ENCODE measurements at places on chromosomes 12 and 14.

GRCh38 chr14:103657471-103657870 lies 28.5 kb downstream of the KLC1 start:
- no peak for DNase-seq

DNA sequence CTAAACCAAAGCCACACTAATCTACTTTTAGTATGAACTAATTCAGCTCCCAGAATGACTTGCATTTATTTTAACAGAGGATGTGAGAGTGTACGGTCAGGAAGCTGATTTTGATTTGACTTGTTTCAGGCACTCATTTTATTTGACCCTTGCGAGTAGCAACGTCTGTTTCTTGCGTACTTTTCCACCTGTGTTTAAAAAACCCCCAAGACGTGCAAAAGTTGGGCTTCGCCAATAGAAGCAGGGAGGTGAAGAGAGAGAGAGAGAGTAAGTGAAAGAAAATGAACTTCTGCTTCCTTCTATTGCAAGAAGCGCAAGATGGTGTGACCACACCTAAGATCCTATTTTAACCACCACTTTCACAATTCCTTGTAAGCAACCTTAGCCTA lies 6.7 kb upstream of the SLC15A4 start:
- DNase-seq, result no peak

- DNase-seq, result no peak
These were observed 627 bp downstream of the CPM start for GRCh38 chr12:68932128-68932960.

GRCh38 chr12:110251381-110251780 lies 29.7 kb upstream of the ATP2A2 start:
- DNase-seq, result no peak

GRCh38 chr14:71907793-71908515 lies 24.3 kb upstream of the RGS6 start:
- no peak for DNase-seq

DNA sequence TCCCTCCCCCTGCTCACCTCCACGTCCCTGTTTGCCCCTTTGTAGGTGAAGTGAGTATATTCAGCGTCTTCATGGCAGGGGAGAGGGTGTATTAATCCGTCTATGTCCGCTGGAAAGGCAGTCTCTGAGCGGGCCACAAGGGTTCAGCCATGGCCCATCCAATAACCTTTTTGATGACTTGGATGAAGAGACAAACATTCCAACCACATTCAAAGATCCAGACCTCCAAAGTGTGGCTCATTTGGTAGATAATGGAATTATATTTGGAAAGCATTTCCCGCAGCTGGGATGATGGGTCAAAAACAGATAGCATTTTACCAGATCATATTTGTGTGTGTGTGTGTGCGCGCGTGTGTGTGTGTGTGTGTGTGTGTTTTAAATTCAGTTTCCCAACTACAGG lies 345.9 kb downstream of the DPF3 start:
- no peak for DNase-seq

- no peak for DNase-seq
These were observed 208.4 kb downstream of the PPM1H start for GRCh38 chr12:62726471-62726980.

DNA sequence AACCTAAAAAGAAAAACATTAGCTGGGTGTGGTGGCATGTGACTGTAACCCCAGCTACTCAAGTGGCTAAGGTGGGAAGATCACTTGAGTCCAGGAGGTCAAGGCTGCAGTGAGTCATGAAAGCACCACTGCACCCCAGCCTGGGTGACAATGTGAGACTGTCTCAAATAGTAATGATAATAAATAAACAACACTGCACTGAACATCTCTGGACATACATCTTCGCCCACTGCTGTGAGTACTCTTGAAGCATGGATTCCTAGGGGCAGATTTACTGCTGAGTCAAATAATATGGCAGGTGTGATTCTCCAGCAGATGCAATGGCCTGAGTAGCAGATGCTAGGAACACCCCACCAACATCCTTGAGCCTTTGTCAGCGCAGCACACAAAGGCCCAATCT lies 23.6 kb downstream of the ABCB9 start:
- DNase-seq, result no peak

GRCh38 chr14:89095036-89095435 lies 270.6 kb downstream of the TTC8 start:
- DNase-seq, result no peak

- no peak for DNase-seq
These were observed 67.6 kb downstream of the C12orf56 start for GRCh38 chr12:64323006-64323405.

- DNase-seq, result no peak
These were observed 27.7 kb upstream of the STAC3 start for GRCh38 chr12:57278465-57279381.

DNA sequence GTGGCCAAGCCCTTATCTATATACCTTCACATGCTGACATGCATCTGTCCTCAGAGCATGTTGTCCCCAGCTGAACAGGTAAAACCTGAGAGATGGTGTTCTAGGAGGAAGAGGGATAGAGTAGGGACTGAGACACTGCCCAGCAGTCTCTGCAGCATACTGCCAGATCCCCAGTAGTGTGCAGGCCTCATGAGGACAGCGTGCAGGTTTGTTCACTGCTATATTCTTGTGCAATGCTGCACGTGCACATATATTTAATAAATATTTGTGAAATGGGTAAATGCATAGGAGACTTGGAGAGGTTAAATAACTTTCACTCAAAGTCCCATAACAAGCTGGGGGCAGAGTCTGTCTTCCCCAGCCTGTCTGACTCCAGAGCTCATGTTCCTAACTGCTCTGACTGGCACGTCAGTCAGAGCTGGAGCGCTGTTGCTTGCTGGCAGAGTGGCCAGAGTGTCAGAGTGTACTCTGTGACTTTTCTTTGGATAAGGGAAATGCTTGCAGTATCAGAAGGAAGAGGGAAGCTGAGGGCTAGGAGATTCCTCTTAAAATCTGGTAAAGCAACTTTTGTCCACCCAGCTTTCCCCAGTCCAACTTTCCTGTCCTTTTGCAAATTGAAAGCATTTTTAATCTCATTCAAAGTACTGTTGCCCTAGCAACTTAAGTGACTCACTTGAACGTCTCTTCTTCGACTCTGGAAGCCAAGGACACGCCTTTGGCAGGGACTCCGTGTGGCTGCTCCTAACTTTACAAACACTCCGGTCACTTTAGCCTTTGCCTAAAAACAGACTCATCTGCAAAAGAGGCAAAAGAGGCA lies 14.9 kb upstream of the POLR3B start:
- no peak for DNase-seq

DNA sequence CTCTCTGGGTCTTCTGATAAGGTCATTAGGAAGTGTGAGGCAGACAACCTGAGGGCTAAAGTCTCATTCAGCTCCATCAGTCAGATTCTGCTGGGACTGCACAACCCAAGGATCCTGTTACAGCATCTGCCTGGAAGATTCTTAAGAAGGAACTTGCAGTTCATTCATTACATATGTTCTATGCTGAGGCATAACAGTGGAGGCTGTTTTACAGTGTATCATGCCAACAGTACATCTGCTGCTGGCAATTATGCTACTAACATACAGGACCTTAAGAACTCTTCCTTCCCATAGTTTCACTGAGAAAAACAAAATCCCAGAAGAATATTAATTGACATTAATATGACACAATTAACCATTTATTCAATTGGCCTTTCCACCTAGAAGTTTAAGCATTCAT lies 968.6 kb downstream of the DIO2 start:
- DNase-seq, result no peak

DNA sequence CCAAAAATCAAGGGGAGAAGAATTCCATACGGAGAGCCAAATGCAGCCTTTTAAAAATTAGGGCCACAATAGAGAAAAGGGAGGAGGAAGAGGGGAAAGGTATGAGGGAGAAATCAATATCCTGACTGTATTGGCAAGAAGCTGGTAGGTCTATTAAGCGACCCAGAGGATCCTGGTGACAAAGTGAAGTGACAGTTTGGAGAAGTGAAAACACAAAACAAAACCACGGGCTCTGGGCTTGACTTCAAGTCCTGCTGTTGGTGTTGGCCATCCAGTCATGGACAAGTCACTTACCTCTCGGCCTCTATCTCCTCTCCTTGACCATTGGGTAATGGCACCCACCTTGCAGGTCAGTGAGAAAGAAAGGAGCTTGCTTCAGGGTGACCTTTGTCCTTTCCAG lies 47.0 kb upstream of the KCNA5 start:
- DNase-seq, result no peak

GRCh38 chr12:47097276-47097896 lies 17.6 kb upstream of the AMIGO2 start:
- no peak for DNase-seq

- peak; percentile 95 for DNase-seq
These were observed 25.1 kb upstream of the UBC start for GRCh38 chr12:124939421-124940142.

DNA sequence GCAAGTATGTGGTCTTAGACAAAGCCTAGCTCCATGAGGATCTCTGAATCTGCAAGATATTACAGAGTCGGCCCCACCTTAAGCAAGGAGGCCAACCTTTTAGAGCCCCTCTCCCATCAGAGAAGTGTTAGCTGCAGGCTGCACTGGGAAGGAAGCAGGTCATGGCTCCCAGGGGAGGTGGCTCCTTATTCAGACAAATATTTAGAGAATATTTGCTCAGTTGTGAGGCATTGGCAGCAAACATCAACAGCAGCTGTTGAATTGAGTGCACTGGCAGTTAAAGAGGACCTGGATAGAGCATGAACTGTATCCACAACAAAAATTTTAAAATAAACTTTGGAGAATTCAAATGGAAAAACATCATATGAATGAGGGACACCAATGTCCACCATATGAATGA lies 44.7 kb downstream of the FSCB start:
- no peak for DNase-seq

GRCh38 chr14:51879170-51879569 lies 18.8 kb downstream of the GNG2 start:
- no peak for DNase-seq

- DNase-seq, result no peak
These were observed 493 bp downstream of the NUMB start for GRCh38 chr14:73457924-73458182.

GRCh38 chr12:100862676-100863075 lies 68.1 kb downstream of the ANO4 start:
- no peak for DNase-seq

DNA sequence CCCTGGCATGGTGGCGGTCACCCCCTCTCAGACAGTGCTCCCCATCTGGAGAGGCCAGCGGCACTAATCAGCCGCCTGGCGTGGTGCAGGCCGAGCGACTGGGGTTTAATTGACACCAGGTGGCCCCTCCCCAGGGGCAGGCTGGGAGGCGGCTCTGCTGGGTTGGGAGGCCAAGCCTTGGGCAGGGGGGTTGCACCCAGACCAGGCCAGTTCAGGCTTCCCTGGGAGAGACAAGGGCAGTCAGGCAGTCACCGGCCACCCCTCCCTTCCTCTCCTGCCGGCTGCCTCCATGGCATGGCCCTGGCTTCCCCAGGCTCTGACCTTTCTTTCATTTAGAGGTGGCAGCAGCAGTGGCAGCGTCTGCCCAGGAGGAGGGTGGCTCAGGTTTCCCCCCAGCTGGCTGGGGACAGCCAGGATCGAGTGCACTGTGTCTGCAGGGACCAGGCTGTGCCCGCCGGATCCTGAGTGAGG lies 78.1 kb upstream of the NOS1 start:
- peak; percentile 25 for DNase-seq

DNA sequence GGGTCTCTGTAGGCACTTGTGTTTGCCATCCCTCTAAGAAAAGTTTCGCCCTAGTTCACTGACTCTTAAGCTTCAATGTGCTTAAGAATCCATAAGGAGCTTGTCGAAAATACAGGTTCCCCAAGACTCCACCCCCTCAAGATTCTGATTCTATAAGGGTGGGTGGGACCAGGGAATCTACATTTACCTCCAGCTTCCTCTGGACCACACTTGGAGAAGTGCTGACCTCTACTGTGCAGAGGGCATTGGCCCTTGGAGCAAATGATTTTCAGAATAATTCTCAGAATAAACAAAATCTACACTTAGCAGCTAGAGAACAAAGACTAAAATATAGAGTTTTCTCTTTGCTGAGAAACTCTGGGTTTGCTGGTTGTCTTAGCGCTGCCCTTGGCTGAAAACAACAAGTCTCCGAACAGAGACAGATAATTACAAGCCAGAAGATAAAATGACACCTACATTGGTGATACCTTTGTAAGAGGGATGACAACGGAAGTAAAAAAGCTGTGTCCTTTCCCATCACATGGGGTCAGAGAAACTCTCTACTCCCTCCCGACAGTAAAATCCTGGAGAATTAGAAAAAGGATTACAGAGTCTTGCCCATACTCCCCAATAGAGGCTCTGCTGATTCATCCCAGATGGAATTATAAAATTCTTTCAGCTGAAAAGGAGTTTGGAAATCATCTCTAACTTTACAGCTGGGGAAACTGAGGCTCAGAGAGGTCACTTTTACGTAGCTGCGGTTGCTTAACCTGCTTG lies 4.8 kb downstream of the TGFB3 start:
- peak; percentile 29 for DNase-seq

DNA sequence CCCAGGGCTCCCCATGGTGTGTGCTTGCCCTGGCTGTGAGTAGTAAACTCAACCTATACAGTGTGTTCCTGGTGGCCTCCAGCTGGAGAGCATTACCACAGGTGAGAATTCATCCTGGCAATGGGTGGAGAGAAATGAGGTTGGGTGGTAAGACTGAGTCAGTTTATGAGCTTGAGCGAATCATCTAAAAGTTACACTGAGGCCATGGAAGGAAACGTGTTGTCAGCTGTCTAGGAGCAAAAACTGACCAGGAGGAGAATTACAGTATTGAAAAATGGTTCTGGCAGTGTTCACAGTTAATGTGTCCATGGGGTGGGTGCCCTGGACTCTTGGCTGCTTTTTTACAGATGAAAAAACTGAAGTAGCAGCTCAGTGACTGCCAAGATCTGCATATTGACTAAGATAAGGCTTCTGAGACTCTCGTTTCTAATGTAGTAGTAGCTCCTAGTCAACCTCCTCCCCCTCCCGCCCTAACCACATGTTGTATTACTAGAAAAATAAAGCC lies 202.0 kb upstream of the AMIGO2 start:
- DNase-seq, result no peak

GRCh38 chr14:61479746-61480502 lies 158.5 kb downstream of the PRKCH start:
- no peak for DNase-seq

- no peak for DNase-seq
These were observed 14.9 kb downstream of the UBE3B start for GRCh38 chr12:109492371-109492770.

DNA sequence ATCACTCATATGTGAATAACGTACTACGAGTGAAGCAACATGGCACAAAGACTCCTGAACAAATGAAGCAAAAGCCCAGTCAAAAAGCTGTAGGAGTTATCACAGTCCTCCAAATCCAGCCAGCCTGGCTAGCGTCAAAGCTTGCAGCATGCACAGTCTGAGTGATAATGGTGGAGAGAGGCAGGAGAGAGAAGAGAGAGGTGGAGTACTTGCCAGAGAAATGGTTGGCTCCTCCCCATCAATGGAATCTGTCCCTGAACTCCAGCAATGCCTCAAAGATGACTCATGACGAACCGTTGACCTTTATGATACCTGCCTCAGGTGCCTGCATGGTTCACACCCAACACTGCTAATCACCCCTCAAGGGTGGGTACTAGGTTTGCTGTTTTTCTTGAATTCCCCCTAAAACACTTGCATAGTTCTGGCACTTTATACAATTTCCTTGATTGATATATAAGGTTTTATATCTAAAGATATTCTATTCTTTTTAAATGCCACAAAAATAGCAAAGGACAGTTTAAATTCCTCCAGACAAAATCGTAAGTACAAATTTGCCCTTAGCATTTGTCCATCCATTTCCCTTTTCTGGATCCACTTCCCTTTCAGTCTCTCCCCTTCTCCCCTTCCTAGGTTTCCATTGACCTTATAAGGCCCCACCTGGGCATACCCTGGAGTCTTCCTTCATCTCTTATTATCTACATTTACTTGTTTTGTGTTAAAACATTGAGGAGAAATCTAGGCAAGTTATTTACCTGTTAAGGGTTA lies 10.2 kb downstream of the ARHGDIB start:
- DNase-seq, result peak; percentile 42

GRCh38 chr12:128970110-128970509 lies 116.8 kb downstream of the GLT1D1 start:
- no peak for DNase-seq

Measured in GM23338 (cell line).